NCI-H2081 (cell line): ENCODE measurements at places on chromosomes 6 and 20.

GRCh38 chr20:9422321-9423057, 91.9 kb upstream of the LAMP5 start:
- DNase-seq, result peak; percentile 68

GRCh38 chr6:105058316-105058715, 101.4 kb downstream of the LIN28B start:
- DNase-seq, result no peak

GRCh38 chr6:26140254-26140966, 53.2 kb downstream of the HFE start:
- DNase-seq, result no peak

GRCh38 chr6:134249239-134249758, 68.6 kb downstream of the SGK1 start:
- DNase-seq, result no peak

GRCh38 chr6:124978451-124979293, 16.4 kb downstream of the RNF217 start:
- DNase-seq, result no peak

DNA sequence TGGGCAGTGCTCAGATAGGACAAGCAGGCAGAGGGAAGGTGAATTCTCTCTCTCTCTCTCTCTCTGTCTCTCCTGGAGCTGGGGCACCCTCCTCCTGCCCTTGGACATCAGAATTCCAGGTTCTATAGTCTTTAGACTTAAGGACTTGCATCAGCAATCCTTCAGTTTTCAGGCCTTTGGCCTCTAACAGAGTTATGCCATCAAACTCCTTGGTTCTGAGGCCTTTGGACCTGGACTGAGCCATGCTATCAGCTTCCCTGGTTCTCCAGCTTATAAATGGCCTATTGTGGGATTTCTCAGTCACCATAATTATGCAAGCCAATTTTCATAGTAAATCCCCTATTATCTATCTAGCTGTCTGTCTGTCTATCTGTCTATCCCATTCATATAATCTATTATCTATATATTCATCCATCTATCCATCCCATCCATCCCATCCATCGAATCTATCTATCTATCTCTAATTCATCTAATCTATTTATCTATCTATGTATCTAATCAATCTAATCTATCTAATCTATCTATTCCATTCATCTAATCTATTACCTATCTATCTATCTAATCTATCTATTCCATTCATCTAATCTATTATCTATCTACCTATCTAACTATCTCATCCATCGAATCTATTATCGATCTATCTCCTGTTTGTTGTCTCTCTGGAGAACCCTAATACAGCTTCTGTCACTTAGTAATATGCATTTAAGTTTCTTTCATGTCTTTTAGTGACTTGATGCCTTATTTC, 48.2 kb upstream of the HIVEP1 start:
- no peak for DNase-seq

GRCh38 chr6:4172368-4172767, 37.0 kb upstream of the ECI2 start:
- no peak for DNase-seq

DNA sequence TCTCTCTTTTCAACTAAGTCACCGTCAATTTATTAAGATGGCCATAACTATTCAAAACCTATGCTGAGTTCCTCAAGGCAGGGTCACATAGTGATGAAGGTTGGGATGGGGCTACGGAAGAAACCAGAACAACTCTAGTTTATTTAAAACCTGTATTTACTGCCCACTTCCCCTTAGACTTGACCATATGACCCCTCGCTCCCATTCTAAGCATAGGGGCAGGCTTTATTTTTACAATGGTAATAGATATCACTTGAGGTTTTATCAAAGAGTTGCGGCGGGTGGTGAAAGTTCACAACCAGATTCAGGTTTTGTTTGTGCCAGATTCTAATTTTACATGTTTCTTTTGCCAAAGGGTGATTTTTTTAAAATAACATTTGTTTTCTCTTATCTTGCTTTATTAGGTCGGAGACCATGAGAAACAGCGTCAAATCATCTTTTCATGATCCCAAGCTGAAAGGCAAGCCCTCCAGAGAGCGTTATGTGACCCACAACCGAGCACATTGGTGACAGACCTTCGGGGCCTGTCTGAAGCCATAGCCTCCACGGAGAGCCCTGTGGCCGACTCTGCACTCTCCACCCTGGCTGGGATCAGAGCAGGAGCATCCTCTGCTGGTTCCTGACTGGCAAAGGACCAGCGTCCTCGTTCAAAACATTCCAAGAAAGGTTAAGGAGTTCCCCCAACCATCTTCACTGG, 5.5 kb downstream of the EDN1 start:
- DNase-seq, result no peak

DNA sequence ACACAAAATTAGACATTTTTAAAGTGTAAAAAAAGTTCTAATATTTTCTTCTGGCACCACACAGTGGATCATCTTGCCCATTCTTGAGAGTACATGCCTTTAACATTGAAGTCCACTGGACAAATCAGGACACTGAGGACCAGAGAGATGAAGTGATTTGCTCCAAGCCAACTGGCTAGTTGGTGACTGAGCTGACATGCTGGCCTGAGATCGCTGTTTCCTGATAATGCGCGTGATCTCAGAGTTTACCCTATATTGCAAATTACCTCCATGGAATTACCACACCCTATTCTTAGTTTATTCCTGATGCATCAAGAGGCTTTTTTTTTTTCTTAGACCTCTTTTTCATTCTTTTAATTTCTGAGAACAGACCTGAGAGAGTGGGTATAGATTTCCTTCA, 432.8 kb downstream of the CD83 start:
- DNase-seq, result no peak

DNA sequence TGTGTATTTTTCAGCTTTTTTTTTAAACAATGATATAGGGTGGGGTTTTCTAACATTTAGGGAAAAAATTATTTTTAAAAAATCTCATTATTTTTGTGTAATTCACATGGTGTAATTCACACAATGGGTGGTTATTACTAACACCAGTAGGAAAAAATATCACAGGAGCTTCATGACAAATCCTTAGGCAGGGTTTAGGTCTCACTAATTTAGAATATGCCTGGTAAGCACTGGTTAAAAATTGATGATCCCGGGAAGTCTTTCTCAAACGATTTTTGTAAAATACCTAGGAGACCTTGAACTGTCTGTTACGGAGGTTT, 29.5 kb upstream of the ZNF217 start:
- DNase-seq, result no peak

DNA sequence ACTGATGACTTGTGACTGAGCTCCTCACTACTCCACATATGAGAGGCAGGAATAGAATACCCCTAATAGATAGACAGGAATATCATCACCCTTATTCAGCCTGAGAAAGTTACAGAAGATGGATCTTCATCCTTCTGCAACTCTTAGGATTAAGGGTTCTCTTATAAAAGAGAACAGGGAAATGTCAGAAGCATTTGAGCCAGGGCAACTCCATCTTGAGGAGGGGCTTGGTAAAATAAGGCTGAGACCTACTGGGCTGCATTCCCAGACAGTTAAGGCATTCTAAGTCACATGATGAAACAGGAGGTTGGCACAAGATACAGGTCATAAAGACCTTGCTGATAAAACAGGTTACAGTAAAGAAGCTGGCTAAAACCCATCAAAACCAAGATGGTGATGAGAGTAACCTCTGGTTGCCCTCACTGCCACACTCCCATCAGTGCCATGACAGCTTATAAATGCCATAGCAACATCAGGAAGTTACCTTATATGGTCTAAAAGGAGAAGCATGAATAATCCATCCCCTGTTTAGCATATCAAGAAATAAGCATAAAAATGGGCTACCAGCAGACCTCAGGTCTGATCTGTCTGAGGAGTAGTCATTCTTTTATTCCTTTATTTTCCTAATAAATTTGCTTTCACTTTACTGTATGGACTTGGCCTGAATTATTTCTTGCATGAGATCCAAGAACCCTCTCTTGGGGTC, 97.9 kb downstream of the PLG start:
- no peak for DNase-seq

DNA sequence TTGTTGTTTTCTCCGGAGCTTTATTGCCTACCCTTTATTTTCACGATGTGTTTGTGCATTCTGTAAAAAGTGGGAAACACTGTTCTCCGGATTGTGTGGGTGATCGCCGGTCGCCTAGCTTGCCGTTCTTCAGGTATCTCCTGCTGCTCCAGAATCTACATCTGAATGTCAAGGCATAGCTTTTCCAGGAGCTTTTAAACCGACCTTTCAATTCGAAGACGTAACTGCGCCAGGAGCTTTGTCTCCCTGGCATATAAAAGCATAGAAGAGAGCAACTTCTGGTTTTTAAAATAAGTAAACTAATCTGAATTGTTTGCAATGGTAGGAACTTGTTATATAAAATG, 96.0 kb downstream of the HFE start:
- DNase-seq, result no peak

- DNase-seq, result peak; percentile 20
Measured at GRCh38 chr6:43758617-43759050, 11.4 kb upstream of the VEGFA start.

GRCh38 chr6:16405375-16405774, 167.0 kb downstream of the GMPR start:
- DNase-seq, result no peak

DNA sequence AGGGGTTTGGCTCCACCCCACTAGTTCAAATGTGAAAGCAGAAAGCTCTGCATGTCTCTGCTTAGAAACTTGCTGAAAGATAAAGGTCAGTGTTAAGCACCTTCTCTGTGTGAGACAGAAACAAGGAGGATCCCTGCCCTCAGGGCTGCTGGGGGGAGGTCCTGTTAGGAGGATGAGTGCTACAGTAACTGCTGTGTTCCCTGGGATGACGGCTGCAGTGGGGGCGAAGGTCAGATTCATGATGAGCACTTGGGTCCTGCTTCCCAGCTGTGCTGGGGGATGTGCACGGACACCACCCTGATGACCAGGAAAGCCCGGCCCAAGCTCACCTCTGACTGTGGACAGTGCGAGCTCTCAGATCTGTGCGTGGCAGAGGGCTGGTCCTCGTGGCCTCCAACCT, 252.6 kb downstream of the DLL1 start:
- DNase-seq, result no peak

GRCh38 chr6:75446241-75446880, 47.2 kb downstream of the FILIP1 start:
- no peak for DNase-seq

DNA sequence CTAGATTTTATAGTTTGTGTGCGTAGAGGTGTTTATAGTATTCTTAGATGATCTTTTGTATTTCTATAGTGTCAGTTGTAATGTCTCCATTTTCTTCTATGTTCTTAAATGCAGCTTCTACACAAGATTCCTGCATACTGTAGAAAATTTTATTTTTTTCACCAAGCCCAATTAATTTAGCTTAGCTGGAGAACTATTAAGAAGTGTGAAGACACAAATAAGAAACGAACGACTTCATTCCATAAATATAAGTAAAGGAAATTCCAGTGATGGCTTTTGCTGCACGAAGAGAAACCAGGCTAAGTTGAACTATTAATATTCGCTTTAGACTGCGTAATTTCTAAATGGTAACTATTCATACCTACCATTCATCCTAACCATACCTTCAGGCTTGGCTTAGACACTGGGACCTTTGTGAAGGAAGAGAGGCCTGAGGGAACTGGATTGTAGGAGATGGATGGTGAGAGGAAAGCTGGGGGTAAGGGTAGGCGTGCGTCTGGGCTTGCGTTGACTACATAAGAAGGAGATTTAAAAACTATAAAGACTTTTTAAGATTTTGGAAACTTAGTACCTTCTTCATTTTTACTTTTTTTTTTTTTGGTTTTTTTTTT, 15.9 kb downstream of the HLA-DOA start:
- DNase-seq, result no peak

- DNase-seq, result no peak
Measured at GRCh38 chr20:23337312-23337711, 13.3 kb upstream of the NXT1 start.

DNA sequence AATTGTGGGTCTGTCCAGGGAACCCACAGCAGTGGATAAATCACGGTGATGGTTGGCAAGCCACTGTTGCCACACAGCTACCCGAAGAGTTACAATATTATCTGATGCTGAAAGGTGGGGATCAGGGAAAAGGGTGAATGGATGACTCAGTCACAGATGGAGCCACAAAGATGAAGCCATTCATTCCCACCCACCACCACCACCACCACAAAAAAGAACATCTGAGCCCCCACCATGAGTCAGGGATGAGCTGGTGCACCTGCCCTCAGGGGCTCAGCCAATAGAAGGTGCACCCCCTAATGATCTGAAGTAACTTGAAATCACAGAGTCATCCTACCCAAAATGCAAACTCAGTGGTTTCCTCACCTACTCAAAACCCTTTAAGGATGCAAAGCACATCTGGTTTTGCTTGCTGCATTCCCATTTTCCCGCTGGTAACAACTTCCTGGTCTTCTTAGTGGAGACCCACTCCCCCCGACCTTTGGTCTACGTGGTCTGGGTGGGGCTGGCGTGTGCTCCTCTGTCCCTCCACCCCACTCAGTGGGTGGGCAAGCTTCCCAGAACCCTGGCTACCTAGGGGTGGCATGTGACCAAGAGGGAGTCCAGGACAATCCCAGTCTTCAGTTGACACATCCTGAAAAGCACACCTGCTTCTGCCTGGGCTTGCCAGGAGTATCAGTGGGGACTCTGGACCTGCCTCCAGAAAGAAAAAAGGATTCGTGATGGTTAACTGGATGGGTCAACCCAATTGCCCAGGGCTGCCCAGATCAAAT, 125.5 kb downstream of the ANKRD60 start:
- DNase-seq, result no peak

DNA sequence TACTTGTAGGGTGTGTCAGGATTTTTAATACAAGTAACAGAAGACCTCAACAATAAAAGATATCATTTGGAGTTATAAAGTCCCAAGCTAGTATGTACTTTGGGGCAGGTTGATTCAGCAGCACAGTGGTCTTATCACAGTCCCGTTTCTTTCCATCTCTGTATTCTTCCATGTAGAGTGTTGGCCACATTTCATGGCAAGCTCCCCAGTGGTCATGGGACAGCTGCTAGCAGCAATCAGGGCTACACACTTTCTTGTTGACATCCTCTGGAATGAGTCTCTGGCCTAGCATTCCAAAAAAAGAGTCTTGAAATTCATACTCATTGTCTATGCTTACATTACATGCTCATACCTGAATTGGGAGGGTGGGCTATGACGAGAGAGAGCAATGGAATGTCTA, 53.2 kb downstream of the SOBP start:
- DNase-seq, result no peak

GRCh38 chr6:99522531-99522930, 7.3 kb upstream of the USP45 start:
- no peak for DNase-seq

DNA sequence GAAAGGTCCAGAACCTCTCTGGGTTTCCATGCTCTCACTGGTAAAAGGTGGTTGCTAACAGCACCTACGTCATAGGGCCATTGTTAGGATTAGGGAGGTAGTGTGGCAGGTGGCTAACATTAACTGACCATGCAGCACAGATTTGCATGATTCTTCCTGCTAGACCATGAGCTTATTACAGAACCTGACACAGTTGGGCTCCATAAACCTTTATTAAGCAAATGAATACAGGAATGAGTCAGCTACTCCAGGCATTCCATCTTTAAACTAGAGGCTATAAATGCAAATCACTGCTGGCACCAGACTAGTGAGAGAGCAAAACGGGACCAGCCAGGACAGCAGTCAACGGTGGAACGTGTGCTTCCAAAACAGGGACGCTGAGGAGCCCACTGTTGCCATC, 440.1 kb downstream of the PTPRT start:
- DNase-seq, result no peak
